ENCODE measurements at places on chromosomes 5 and 9. TPM values are rescaled to one million over a fixed set of nuclear protein-coding genes. Genes with fewer than 3 reads are reported as not detected.

IRX1 gene
- 36.5 TPM for polyA plus RNA-seq

SLC22A4 gene
- polyA plus RNA-seq, result 5.0 TPM

- no peak for DNase-seq
Measured at GRCh38 chr5:141898448-141899049, 20.3 kb upstream of the PCDH1 start.

- no peak for DNase-seq
Measured at GRCh38 chr5:167296661-167297060, 994.8 kb upstream of the WWC1 start.

DNA sequence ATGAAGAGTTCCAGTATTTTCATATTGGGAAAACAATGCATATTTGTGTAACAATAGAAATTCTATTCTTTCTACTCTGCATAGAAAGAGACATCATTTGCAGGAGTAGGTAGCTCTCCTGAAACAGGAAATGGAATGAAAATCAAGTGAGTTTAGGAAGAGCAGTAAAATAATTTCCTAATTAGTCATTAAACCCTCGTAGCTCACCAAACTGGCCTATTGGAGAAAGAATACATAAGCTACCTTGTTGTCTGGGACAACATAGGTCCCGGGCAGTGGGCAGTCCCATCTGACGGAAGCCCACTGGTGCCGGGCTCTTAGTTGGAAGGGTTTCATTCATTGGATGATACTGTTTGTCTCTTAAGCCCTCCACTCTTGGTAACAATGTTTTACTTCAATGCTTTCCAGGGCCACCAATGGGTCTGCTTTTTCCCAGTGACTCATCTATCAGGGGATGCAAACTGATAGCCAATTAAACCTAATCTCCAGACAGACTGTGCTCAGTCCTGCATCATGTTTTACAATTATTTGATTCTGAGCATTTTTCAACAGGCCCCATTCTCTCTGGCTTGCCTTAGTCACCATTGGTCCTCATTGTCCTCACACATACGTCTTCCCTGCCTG is 46.5 kb downstream of the GNA14 start:
- no peak for DNase-seq
